ENCODE measurements at places on chromosomes 4 and X.

- peak; percentile 49 for DNase-seq
Measured at GRCh38 chrX:48958635-48959094, 1.3 kb upstream of the OTUD5 start.

DNA sequence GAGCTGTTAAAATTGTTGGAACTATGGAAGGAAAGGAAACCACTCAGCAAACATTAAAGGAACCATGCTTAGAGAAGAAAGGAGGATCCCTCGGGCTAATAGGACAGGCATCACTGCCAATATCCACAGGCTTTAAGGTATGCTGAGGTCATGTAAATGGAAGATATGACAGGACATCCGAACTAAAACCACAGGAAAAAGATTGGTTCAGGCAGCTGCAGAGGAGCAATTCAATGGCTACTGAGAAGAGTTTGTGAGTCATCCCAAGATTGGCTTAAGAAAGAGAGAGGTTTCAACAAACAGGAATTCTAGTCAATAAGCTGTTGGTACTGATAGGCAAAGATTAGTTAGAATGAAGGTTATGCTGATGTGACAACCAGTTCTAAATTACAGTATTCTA is 106.4 kb upstream of the FAM241A start:
- DNase-seq, result peak; percentile 57

- peak; percentile 28 for DNase-seq
Measured at GRCh38 chr4:188295899-188296298, 156.7 kb downstream of the TRIML1 start.

DNA sequence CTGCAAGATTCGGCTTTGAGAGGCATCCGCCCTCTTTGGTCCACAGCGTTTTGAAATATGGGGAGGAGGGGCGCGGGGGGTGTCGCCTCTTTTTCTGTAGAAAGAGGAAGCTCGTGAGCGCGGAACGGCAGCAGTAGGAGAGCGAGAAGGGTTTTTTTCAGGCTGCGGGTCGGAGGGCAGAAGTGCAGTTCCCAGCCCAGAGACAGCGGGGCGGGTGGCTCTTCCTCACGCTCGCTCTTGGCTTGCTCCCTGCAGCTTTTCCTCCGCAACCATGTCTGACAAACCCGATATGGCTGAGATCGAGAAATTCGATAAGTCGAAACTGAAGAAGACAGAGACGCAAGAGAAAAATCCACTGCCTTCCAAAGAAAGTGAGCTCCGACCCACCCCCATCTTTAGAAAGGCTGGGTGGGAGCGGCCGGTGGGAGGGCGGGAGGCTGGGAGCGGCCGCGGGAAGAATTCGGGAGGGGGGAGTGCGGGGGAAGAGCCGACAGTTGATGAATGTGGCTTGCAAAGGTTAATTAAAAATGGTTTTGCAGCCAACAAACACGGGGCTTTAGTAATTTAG is 1.2 kb downstream of the TMSB4X start:
- no peak for DNase-seq

Data from bronchial epithelial cell (primary cell).